ENCODE measurements at places on chromosomes 12 and 14. TPM values are rescaled to one million over a fixed set of nuclear protein-coding genes. Genes with fewer than 3 reads are reported as not detected.

- H3K27ac ChIP-seq, result peak overlapping the region; percentile 29
- H3K4me1 ChIP-seq, result no peaks in the 10 kb centered on the region
- peak; percentile 36 for DNase-seq
- H3K4me3 ChIP-seq, result no peak overlapping the region
- no peaks in the 10 kb centered on the region for H3K36me3 ChIP-seq
- H3K27me3 ChIP-seq, result peaks cover 55% of the 10 kb centered on the region
Measured at GRCh38 chr12:130226126-130226525, 63.9 kb downstream of the FZD10 start.

DNA sequence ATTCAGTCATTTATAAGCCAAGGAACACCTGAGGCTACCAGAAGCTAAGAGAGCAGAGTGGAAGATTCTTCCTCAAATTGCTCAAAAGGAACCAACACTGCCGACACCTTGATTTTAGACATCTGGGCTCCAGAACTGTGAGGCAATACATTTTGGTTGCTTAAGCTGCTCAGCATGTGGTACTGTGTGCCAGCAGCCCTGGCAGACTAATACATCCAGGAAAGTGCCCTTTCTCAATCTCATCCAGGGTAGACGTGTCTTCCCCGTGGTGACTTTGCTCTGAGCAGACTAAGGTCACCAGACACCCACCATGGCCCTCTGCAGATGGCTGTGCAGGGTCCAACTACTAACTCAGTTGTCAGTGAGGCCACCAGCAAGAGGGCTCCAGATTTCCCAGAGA lies 122.8 kb downstream of the VRK1 start:
- H3K36me3 ChIP-seq, result no peaks in the 10 kb centered on the region
- no peaks in the 10 kb centered on the region for H3K27me3 ChIP-seq
- no peak for DNase-seq
- H3K27ac ChIP-seq, result no peak overlapping the region
- peaks cover 2% of the 10 kb centered on the region for H3K4me1 ChIP-seq

DNA sequence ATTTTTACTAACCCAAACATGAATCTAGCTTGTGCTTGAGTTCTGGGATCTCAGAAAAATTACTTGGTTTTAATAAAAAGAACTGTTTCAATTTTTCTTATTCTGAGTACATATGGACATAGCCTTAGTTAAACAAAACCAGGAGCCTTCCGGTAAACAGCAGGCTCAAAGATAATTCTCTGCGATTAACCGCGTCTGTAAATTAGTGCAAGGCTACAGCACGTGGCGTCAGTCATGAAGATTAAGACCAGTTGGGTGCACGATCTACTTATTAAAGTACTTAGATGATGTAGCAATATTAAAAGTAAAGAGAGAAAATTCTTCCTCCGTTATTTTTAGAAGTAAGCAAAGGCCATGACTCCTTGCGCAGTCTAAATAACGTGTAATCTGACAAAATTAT lies 700 bp downstream of the KCNJ8 start:
- H3K4me1 ChIP-seq, result no peaks in the 10 kb centered on the region
- no peak for DNase-seq
- H3K36me3 ChIP-seq, result no peaks in the 10 kb centered on the region
- H3K27me3 ChIP-seq, result peaks cover 41% of the 10 kb centered on the region

Gene ART4
- total RNA-seq, result not detected

- H3K27ac ChIP-seq, result no peak overlapping the region
- H3K4me3 ChIP-seq, result no peak overlapping the region
- H3K4me1 ChIP-seq, result no peaks in the 10 kb centered on the region
- H3K27me3 ChIP-seq, result no peaks in the 10 kb centered on the region
Measured at GRCh38 chr14:68451696-68452373, 341.0 kb downstream of the ZFP36L1 start.

Gene TMEM121
- total RNA-seq, result 1.4 TPM
